ENCODE measurements at places on chromosomes 5 and 9. TPM values are rescaled to one million over a fixed set of nuclear protein-coding genes. Genes with fewer than 3 reads are reported as not detected.

- no peak overlapping the region for H3K4me3 ChIP-seq
- H3K27me3 ChIP-seq: no peaks in the 10 kb centered on the region
- no peak for DNase-seq
- no peaks in the 10 kb centered on the region for H3K36me3 ChIP-seq
- no peaks in the 10 kb centered on the region for H3K4me1 ChIP-seq
Observed at GRCh38 chr5:125198270-125198974, 452.0 kb upstream of the ZNF608 start.

PTGES2 gene
- total RNA-seq: 56.4 TPM

DNA sequence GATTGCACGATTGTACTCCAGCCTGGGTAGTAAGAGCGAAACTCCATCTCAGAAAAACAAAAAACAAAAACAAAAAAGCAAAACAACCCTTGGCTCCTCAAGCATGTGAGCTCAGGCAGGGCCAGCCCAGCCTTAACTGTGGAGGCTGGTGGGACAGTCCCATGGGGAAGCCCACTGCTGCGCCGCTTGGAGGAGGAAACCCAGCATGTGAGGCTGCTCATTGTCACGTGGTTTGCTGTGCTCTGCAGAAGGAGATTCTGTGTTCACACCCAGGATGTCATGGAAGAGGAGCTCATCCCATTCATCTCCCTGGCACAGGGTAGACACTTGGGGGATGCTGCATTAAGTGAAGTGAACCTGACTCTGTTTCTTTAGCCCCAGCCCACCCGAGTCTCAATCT lies 4.0 kb downstream of the ZBED3 start:
- H3K4me1 ChIP-seq: peaks cover 12% of the 10 kb centered on the region
- H3K27me3 ChIP-seq: peaks cover 18% of the 10 kb centered on the region
- no peak overlapping the region for H3K27ac ChIP-seq
- no peak for DNase-seq
- peaks cover 6% of the 10 kb centered on the region for H3K36me3 ChIP-seq
- H3K4me3 ChIP-seq: no peak overlapping the region

GRCh38 chr5:95671826-95672225 lies 11.0 kb downstream of the SPATA9 start:
- H3K36me3 ChIP-seq: no peaks in the 10 kb centered on the region
- H3K4me1 ChIP-seq: no peaks in the 10 kb centered on the region
- no peak overlapping the region for H3K4me3 ChIP-seq
- DNase-seq: no peak

DNA sequence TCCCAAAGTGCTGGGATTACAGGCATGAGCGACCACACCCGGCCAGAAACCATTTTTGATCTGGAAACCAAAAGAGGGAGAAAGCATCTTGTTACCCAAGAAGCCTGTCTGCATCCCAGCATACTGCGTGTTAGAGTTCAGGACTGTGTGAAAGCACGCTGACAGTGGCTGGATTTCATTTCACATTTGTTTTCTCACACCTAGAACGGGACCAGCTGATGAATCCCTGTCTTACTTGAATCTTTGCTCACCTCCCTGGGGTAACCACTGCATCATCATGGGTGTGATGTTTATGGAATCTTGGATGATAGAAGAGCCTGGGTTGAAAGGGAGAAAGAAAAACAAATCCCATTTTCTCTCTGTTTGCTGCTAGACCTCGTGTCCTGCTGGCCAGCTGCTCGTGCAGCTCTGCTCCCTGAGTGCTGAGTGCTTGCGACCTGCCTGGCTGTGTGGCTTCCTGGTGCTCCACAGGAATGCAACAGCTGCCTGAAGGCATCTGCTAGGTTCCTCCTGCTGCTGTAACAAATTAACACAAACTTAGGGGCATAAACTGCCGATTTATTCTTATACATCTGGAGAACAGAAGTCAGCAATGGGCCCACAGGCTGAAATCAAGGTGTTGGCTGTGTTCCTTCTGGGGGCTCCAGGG lies 378.3 kb upstream of the DAP start:
- no peak overlapping the region for H3K27ac ChIP-seq
- H3K36me3 ChIP-seq: no peaks in the 10 kb centered on the region
- H3K4me3 ChIP-seq: no peak overlapping the region
- no peaks in the 10 kb centered on the region for H3K27me3 ChIP-seq
- H3K4me1 ChIP-seq: no peaks in the 10 kb centered on the region

- H3K4me3 ChIP-seq: no peak overlapping the region
- H3K27ac ChIP-seq: no peak overlapping the region
- H3K36me3 ChIP-seq: no peaks in the 10 kb centered on the region
- no peak for DNase-seq
- H3K27me3 ChIP-seq: no peaks in the 10 kb centered on the region
- no peaks in the 10 kb centered on the region for H3K4me1 ChIP-seq
Observed at GRCh38 chr9:38020151-38021076, 48.6 kb downstream of the SHB start.

- peaks cover 18% of the 10 kb centered on the region for H3K27me3 ChIP-seq
- H3K4me1 ChIP-seq: no peaks in the 10 kb centered on the region
- no peak overlapping the region for H3K4me3 ChIP-seq
- no peaks in the 10 kb centered on the region for H3K36me3 ChIP-seq
- H3K27ac ChIP-seq: no peak overlapping the region
- no peak for DNase-seq
Observed at GRCh38 chr5:142202282-142202681, 93.7 kb downstream of the NDFIP1 start.

DNA sequence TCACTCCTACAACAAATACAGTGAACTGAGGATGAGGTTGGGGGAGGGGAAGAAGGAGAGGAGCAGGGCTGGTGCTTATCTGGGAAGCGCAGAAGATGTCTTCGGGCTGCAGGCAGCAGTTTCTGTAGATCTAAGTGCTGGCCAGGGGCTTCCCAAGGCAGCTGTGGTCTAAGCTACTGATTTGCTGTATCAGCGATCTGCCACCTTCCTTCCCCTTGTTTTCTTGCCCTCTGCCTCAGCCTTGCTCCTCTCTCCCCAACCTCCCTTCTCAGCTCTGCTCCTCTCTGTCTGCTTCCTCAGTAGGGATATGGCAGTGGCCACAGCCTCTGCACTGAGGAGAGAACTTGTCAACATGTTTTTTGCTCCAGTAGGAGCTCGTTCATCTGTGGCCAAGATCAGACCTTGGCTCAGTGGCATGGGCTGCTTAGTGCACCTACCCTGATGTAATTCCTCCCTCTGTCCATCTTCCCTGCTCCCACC lies 42.8 kb upstream of the IL6ST start:
- H3K36me3 ChIP-seq: no peaks in the 10 kb centered on the region
- peaks cover 13% of the 10 kb centered on the region for H3K27me3 ChIP-seq
- H3K4me1 ChIP-seq: no peaks in the 10 kb centered on the region
- H3K4me3 ChIP-seq: no peak overlapping the region

ADAMTS12 gene
- total RNA-seq: not detected

PPP1R26 gene
- 0.28 TPM for total RNA-seq

- H3K27ac ChIP-seq: no peak overlapping the region
- H3K27me3 ChIP-seq: peaks cover 80% of the 10 kb centered on the region
- H3K4me3 ChIP-seq: no peak overlapping the region
- no peaks in the 10 kb centered on the region for H3K4me1 ChIP-seq
- DNase-seq: no peak
Observed at GRCh38 chr5:174733091-174733690, 8.8 kb downstream of the MSX2 start.

C9orf43 gene
- 0.41 TPM for total RNA-seq

DNA sequence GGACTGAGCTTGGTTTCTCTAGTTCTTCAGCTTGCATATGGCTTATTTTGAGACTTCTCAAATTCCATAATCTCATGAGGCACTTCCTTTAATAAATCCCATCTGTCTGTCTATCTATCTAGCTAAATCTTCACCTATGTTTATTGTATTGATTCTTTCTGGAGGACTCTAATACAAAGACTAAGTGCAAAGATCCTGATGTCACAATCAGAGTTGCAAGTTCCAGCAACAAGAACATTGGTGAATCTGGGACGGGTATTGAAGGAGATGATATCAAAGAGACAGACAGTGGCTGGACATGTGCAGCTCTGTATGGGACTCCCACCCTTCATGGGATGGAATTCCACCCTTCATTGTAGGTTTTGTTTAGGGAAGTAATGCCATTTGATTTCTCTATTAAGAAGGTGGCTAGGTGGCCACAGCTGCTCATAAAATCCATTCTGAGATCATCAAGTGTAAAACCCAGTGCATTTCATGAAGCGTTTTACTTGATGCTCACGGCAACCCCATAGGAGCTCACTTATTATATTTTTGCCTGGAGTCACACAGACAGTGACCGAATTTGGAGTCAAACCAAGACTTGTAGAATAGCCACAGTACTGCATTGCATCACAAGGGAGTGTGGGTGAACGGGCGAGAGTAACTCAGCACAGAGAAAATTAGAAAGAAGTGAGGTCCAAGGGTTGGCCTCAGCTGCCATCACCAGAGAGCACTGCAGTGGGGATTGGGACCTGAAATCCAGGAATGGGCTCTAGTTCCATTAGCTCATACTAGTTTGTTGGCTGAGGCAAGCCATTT lies 24.9 kb downstream of the TAS2R1 start:
- H3K36me3 ChIP-seq: no peaks in the 10 kb centered on the region
- no peaks in the 10 kb centered on the region for H3K27me3 ChIP-seq
- H3K27ac ChIP-seq: no peak overlapping the region
- no peaks in the 10 kb centered on the region for H3K4me1 ChIP-seq
- H3K4me3 ChIP-seq: no peak overlapping the region

DNA sequence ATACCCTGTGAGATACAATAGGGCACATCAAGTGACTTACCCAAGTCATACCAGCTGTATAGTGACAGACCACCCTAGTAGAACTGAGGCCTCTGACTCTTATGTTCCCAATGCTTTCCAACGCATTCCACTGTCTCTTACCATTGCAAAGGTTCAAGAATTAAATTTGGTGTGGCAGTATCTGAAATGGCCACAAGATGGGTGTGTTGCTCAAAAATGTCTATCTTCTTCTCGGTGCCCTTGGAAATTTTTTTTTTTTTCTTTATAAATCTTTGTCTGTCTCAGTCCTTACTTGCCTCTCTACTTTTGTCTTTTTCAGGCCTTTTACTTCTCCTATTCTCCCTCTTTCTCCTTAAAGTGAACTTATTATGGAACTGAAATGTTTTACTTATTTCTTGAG lies 48.4 kb downstream of the GPR21 start:
- no peak for DNase-seq
- H3K4me1 ChIP-seq: peaks cover 4% of the 10 kb centered on the region
- no peak overlapping the region for H3K4me3 ChIP-seq

DNA sequence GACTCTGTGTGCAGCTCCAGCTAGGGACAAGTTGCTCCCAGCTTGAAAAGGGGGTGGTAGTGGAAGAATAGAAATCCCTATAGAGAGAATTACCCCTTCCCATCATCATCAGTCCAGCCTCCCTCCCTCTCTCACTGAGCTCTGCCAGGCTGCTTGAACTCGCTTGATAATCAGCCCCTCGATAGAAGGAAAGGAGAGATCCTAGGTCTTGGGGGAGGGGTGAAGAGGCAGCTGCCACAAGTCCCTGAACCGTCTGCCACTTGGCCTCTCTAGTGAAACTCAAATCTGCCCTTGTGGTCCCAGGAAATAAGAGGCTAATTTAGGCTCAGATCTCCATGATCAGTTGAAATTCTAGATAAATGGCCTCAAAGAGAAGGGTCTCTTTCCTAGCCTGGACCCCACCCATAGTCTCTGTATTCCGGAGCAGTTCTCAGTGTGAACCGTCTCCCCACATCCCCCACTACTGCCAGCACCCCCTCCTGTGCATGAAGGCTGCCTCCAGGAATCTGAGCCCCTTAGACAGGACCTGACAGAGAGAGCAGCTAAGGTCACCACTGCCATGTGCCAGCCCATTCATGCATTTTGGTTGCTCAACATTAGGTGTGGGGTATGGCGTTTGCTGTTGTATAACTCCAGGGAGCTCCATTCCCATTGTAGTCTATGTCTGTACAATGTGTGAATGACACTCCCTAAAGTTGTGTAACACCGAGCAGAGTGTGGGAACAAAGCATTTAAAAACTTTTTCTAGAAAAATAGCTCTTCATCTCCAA lies 5.5 kb downstream of the DNAJB5 start:
- peaks cover 14% of the 10 kb centered on the region for H3K4me1 ChIP-seq
- no peak overlapping the region for H3K4me3 ChIP-seq
- no peaks in the 10 kb centered on the region for H3K27me3 ChIP-seq
- no peaks in the 10 kb centered on the region for H3K36me3 ChIP-seq

SUSD3 gene
- 40.1 TPM for total RNA-seq

SYK gene
- total RNA-seq: 0.26 TPM

G3BP1 gene
- 279 TPM for total RNA-seq

GRCh38 chr9:133478851-133479711 lies at the start of gene SLC2A6:
TSS of gene SLC2A6 (minus strand) at chr9:133479099. CDS start at chr9:133479059, 40 bp downstream.
- H3K27ac ChIP-seq: peak within 1 kb of the TSS; percentile 73
- H3K27me3 ChIP-seq: no peaks in the 10 kb centered on the region
- peak; percentile 90 for DNase-seq
- peak within 1 kb of the TSS; percentile 66 for H3K4me3 ChIP-seq

DNA sequence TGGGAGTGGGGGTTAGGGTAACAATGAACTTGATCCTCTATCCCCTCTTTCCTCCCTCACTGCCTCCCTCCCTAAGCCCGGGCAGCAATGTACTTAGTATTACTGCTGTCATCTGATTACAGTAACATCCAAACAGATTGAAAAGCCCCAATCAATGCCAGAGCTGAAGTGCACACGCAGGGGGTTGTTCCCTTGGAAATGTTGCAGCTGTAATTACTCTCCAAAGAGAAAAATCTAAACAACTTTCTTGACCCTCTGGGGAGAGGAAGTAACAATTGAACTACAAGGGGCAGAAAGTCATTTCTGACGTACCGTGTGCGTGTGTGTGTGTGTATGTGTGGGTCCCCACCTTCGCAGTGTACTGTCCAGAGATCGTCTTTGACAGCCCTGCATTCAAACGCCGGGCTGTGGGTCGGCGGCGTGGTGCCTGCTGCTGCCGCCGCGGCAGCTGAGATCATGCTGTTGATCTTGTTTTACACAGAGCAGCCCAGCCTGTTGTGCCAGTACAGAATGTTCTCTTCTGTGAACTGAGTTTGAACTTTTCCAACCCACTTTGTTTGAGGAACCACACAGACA lies 66.0 kb upstream of the KLF9 start:
- no peak overlapping the region for H3K4me3 ChIP-seq
- no peaks in the 10 kb centered on the region for H3K36me3 ChIP-seq
- H3K27me3 ChIP-seq: no peaks in the 10 kb centered on the region
- no peak for DNase-seq
- no peaks in the 10 kb centered on the region for H3K4me1 ChIP-seq
- no peak overlapping the region for H3K27ac ChIP-seq

GRCh38 chr5:143359869-143360268 lies 43.6 kb downstream of the NR3C1 start:
- H3K27me3 ChIP-seq: no peaks in the 10 kb centered on the region
- no peak overlapping the region for H3K4me3 ChIP-seq
- H3K4me1 ChIP-seq: peaks cover 36% of the 10 kb centered on the region

DNA sequence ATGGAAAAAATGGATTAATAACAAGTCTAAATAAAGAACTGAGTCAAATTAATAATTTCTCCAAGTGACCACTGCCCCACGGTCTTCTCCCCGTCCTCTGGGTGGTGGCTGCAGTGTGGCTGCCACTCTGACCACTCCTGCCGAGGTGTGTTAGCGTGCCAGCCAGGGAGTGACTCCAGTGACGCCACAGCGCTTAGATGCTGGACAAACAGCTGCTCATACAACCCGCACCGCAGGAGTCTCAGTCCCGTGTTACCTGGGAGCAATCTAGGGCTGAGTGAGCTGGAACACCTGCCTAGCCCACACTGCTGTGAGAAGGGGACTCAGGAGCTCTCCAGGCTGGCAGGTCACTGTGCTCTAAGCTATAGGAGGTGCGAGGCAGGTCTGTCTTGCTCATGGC lies 10.2 kb downstream of the MAPK9 start:
- no peaks in the 10 kb centered on the region for H3K27me3 ChIP-seq
- H3K36me3 ChIP-seq: peaks cover 85% of the 10 kb centered on the region
- no peaks in the 10 kb centered on the region for H3K4me1 ChIP-seq
- H3K4me3 ChIP-seq: no peak overlapping the region

Data from activated CD8-positive, alpha-beta memory T cell treated with anti-CD3 and anti-CD28 coated beads, Interleukin-2, amount 10 ng/mL, durations not matched to agents 7 days and 5 days (primary cell).